ENCODE measurements at places on chromosomes 2 and 18.

DNA sequence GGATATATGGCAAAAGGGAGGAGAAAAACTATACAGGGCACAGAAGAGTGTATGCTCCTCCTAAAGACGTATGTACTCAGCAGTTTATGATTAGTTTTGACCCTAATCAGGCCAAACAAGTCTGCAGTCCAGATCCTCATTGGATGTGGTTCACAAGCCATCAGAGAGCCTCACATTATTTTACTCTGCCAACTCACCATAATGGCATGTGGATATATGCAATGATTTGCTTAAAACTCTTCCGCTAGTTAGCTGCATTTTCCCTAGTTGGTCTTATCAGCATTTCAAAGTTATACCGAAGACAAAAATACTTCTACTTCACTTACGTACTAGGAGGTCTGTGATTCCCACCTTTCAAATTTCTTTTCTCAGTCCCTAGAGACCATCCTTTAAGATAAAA lies 198.4 kb downstream of the CMPK2 start:
- DNase-seq: no peak

DNA sequence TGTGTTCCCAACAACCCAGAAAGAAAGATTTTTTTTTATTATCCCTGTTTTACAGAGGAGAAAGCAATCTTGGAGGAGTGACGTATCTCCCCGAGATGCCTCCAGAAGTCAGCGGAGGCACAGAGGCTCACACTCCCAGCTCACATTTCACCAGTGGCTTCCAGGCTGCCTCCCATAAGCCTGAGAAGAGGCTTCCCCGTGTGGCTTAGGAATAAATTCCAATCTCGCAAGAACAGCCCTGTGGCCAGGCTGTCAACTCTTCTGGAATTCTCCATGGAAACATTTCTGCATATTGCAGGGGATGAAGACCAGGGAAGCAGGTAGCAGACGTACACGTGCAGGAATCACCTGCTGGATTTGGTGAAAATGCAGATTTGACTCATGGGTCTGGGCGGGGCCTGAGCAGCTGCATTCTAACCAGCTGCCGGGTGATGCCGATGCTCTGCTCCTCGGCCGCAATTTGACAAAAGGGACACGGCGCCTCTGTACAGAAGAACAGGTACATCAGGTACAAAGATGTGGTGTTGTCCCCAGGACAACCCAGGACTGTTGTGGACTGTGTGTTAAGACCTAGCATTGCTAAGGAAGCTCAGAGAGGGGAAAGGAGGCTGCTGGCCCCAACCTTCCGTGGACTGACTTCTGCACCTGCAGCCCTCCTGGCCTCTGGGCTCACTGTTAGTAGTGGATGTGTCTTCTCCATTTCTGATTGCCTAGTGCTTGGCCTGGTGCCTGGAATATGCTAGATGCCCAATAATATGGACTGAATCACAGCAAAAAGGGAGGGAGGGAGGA lies 114.2 kb upstream of the ID2 start:
- DNase-seq: no peak

DNA sequence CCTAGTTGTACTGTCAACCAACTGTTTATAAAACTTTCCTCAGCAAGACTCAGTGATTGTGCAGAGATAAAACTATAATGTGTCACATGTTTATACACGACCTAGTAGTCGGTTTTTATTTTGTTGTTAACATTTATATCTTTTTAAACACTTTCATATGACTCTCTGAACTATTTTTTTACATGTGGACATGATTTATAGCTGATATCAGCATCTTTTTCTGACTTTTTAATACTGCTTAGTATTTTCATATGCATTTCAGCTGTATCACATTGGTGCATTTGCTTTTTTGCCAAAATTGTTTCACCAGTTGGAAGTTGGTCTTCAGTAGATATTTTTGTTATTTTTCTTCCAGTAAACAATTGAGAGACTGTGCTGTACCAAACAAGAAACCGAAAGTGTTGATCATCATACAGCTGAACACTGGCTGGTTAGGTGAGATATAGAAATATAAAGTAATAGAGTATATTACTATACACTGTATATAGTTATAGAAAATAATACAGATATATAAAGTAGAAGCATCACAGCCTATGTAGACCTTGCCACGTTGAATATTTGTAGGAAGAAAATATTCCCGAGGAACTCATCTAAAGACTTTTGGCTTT lies 154.2 kb downstream of the KCTD1 start:
- no peak for DNase-seq

- DNase-seq: no peak
Observed at GRCh38 chr2:239323447-239323846, 77.4 kb downstream of the HDAC4 start.

DNA sequence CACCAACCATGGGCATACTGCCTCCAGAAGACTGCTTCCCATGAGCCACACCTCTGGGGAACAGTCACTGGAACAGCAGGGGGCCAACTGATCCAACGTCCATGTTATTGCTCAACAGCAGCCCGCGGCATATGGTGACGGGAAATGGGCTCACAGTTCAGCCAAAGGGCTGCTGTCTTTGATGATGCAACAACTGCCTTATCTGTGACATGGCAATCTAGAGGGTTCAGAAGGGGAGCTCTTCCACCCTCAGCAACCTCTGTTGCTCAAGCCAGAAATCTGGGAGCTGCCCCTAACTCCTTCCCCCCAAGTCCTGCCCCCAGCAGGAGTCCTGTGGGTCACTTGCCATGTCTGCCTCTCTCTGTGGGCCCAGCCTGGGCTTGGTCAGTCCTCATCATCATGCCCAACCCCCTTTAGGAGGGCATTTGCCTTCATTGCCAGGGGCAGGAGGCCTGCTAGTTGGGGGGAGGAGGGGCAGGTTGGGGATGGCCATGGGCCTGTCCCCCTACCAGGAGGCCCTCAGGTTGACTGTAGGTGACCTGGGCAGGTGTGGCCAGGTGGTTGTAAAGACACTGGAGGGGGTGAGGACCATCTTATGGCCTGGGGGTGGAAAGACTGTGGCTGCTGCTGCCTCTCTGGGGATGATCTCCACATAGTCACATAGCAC lies 212.9 kb downstream of the CYP26B1 start:
- no peak for DNase-seq

- DNase-seq: no peak
Observed at GRCh38 chr18:64082513-64082912, 66.4 kb downstream of the LINC00305 start.

DNA sequence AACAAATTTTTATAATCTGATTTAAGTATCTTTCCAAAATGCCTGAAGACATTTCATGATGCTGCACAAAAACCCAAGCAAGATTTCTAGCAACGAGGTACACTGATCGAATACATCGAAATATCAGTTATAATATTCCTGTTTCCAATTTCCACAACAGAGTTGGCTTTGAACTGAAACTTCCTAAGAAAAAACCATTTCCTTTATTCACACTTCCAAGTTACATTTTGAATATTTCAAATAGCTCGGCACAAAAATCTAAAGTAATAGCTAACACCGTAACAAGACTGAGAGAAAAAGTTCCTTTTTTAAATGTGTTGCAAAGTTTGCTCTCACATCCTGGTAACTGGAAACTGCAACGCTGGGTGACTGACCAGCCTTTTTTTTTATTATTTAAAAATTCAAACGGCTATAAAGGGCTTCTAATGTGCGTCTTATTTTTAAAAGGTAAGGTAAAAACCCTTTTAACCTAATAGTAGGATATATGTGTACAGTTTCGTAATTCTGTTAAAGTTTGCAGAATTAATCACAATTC lies 1.7 kb downstream of the HNRNPLL start:
- no peak for DNase-seq

GRCh38 chr2:221050020-221050795 lies 521.9 kb downstream of the EPHA4 start:
- no peak for DNase-seq

GRCh38 chr2:124915567-124915966 lies 890.5 kb downstream of the CNTNAP5 start:
- DNase-seq: no peak

DNA sequence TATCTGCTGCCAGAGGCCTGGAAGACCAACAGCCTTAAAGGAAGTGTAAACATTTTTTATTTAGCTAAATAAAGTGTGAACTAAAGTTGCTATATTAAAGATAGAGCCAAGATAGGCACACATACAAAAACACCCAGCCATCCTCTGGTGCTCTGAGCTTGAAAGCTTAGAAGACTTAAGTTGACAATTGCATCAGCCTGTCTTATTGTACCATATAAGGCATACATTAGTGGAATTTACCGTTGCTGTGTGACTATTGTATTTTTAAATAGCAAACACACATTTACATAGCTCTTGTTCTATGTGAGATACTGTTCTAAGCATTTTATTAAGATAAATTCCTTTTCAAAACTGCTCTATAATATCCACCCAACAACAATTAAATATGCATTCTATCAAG lies 736.6 kb upstream of the ZEB2 start:
- no peak for DNase-seq

DNA sequence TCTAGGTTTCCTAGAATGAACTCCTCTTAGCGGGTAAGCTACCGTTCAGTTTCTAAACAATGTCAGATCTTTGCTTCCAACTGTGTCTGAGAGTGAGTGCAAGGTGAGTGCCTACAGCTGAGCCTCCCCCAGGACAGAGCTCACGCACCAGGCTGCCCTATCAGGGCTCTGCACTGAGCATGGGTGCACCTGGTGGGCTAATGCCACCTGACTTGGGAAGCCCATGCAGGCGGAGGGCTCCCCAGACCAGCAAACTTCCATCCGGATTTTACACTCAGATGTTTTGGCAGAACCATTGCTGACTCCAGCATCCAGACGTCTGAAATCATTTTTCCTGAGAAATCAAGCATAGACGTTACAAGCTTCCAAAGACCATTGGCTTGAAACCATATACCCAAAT lies 16.1 kb upstream of the MLPH start:
- no peak for DNase-seq

DNA sequence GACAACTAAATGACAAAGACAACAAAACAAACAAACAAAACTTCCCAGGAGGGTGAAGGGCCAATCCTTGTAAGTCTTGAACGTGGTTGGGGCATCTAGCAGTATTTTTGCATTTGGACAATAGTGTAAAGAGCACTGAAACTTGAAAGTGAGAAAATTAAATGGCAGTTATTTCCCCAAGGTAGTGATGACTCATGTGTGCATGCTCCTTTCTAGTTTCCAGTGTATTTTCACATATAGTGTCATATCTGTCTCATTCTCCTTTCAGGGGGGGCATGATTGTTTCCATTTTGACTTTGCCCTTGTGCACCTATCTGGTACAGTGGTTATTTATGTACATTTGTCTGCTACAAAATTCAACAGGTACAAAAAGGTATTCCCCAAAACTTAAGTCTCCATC lies 39.5 kb downstream of the CERS6 start:
- no peak for DNase-seq

GRCh38 chr2:240280621-240281020 lies 140.2 kb upstream of the OTOS start:
- no peak for DNase-seq

DNA sequence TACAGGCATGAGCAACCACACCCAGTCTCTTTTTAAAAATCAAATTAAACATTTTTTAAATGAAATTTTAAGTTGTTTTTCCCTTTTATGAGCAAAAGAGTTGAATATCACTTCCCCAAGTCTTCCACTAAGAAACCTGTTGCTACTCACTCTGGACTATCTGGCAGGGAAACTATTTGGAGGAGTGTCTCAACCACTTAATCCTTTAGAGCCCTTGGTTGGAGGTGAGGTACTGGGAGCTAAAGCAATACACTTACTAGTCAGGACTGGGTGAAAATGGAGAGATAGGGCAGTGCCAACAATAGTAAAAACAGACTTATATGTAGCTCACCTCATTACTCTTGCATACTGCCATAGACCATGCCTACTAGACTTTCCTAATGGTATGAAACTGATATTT lies 135.5 kb downstream of the RND3 start:
- no peak for DNase-seq

- no peak for DNase-seq
Observed at GRCh38 chr2:54966165-54966832, 84.0 kb downstream of the RTN4 start.

DNA sequence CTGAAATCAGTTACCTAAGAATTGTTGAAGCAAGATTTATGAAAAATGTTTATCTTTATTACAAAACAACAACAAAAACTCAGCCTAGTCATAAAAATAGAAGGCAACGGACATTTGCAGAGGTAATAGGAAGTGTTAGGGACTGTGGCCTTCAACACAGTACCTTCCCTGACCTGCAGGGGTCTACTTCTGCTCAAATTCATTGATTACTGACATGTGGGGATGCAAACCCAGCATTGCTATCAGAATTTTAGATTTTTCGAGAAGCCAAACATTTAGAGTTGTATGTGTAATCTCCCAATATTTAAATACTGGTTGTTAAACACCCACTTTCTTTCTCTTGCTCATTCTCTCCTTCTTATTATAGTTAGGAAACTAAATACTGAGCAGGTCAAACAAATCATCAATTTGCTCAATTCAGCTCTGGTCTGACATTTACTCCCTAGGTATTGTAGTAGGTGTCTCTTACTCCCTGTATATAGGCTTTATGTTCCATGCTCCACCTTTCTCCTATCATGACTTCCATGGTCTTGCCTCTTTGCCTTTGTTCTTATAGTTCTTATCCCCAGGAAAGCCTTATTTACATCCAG lies 198.5 kb downstream of the UBE2E3 start:
- DNase-seq: no peak

DNA sequence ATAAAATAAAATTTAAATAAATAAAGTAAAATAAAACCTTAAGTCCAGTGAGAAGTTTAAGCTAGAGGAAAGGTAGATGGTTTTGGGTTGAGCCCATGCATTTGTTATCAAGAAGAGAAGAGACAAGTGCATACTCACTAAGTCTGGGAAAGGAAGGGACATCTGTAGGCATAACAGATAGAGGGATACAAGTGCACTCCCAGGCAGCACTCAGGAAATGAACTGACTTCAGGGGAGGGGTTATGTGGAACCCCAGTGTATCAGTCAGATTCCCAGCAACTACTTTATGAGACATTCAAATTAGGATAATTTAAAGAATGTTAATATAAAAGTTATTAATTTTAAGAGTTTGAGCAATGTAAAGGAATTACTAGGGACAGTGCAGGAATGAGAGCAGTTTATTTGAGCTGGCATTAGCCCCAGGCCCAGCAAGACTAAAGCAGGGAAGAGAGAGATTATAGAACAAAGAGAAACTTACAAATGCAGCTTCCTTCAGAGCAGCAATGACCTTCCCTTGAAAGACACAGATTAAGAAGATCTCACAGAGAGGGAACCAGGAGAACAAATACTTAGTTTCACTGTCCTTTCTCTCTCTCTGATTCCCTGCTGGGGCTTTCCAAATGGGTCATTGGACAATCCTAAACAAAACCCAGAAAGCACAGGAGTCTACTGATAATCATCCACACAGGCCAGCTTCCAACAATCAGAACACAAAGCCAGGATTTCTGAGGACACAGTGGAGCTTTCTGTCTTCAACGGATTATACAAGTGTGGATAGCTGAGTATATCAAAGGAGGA lies 109.7 kb downstream of the ERBB4 start:
- DNase-seq: no peak

GRCh38 chr2:151161821-151162551 lies 99.7 kb downstream of the RBM43 start:
- no peak for DNase-seq

- no peak for DNase-seq
Observed at GRCh38 chr2:54073796-54074195, 41.6 kb upstream of the ACYP2 start.

- no peak for DNase-seq
Observed at GRCh38 chr18:65601775-65602174, 149.0 kb upstream of the CDH7 start.
